Fibroblast of skin of right quadriceps (primary cell): ENCODE measurements at places on chromosomes 11 and 22.
A peak's percentile ranks its signal among the peaks of the same experiment; 100 is the strongest.

- no peak for DNase-seq
These were observed 76.6 kb downstream of the FBLN1 start for GRCh38 chr22:45579306-45579705.

DNA sequence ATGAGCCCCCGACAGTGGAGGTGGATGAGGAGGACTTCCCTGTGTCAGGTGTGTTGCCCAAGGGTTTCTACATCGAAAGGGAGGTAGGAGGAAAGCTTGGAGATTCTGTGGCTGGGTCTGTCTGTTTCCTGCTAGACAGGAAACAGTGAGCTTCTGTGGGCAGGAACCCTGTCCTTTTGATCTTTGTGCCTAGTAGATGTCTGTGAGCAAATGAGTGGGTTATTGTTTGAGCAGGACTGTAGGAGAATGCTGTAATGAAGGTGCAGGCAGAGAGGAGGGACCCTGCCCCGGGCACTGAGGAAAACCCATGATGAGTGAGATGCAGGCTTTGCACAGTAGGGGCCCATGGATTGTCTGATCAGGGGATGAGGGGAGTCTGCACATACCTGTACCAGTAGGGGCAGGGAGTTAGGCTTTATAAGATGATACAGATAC lies 14.0 kb downstream of the USP35 start:
- no peak for DNase-seq

DNA sequence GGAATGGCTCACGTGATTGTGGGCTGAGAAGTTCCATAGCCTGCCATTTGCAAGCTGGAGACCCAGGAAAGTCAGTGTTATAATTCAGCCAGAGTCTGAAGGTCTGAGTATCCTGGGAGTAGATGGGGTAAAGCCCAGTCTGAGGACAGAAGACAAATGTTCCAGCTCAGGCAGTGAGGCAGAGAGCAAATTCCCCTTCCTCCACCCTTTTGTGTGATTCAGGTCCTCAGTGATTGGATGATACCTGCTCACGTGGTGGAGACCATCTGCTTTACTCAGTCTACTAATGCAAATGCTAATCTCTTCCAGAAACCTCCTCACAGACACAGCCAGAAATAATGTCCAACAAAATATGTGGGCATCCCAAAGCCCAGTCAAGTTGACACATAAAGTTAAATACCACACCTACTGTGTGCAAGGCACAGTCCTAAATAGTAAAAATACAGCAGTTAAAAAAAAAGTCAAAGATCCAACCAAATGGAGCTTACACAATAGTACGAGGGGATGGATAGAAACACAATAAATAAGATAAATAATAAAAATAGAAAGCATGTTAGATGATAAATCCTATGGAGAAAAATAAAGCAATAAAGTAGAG lies 13.2 kb upstream of the APOL6 start:
- peak; percentile 29 for DNase-seq

DNA sequence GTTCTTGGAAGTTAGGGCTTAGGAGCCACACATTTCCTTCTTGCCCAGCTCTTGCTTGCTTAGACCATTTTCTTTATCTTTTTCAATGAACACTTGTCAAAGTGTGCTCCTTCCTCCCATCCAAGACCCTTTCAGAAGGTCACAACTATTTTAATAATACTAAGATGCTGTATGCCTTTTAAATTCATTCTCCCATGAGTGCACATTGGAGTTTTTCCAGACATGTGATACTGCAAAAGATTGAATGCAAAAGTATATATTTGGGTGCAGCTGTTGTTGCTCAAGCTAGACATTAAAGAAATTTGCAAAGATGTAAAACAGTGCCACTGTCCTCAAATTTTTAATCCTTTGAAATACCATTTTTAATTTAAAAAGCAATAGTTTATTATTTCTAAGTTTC lies 69.3 kb upstream of the TNRC6B start:
- no peak for DNase-seq

- DNase-seq = no peak
These were observed 55.2 kb downstream of the PICALM start for GRCh38 chr11:86013713-86014112.

DNA sequence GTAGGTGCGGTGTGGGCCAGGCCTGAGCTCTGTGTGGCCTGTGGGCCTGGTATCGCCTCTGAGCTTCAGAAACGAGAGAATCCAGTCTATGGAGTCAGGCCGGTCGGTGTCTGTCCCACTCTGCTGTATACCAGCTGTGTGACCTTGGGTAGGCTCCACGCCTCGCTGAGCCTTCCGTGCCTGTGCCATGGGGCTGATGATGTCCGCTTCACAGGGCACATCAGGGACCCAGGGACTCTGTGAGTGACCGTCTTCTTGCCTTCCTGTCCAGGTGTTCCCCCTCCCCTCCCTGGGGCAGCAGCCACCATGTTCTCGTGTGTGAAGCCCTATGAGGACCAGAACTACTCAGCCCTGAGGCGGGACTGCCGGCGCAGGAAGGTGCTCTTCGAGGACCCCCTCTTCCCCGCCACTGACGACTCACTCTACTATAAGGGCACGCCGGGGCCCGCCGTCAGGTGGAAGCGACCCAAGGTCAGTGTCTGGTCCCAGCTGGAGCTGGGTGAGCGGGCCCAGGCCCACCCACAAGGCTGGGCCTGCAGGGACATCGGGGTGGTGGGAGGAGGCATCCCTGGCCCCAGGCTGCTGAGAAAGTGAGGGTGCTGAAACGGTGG lies 17.9 kb downstream of the CAPN5 start:
- no peak for DNase-seq

GRCh38 chr11:12472401-12473005 lies 95.1 kb downstream of the PARVA start:
- DNase-seq = no peak

GRCh38 chr11:66070604-66071380 lies 720 bp downstream of the PACS1 start:
- DNase-seq = no peak

GRCh38 chr11:65218446-65218845 lies 36.7 kb downstream of the CAPN1 start:
- no peak for DNase-seq

GRCh38 chr11:19394525-19395016 lies 153.8 kb upstream of the E2F8 start:
- DNase-seq = no peak
